Fibroblast of mammary gland (primary cell): ENCODE measurements at places on chromosomes 5 and 9.
A peak's percentile ranks its signal among the peaks of the same experiment; 100 is the strongest.

GRCh38 chr5:82100303-82101077 lies 128.7 kb downstream of the ATG10 start:
- DNase-seq, result peak; percentile 28

DNA sequence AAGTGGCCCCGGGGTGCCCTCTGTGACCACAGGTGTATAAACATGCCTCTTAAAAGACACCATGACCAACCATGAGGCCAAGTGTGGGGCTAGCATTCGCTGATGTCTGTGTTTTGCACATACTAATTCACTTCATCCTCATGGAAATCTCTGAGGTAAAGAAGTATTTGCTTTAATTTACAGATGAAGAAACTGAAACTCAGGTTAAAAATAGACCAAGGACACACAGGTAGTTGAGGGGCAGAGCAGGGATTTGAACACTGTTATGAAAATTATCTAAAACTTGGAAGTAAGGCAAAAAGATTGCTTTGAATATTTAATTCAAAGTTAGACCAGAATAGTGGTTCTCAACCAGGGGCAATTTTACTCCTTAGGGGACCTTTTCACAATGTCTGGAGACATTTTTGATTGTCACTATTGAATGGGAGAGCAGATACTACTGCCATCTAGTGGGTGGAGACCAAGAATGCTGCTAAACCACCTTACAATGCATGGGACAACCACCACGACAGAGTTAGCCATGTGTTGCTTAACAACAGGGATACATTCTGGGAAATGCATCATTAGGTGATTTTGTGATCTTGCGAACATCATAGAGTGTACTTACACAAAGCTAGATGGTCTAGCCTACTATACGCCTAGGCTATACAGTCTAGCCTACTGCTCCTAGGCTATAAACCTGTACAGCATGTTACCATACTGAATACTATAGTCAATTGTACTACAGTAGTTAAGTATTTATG lies 8.0 kb upstream of the FXN start:
- DNase-seq, result peak; percentile 54

GRCh38 chr5:151223447-151224264 lies at the start of gene CCDC69:
Gene CCDC69 (minus strand): TSS chr5:151224092. CDS start chr5:151223970, 122 bp downstream.
- peak; percentile 47 for DNase-seq

DNA sequence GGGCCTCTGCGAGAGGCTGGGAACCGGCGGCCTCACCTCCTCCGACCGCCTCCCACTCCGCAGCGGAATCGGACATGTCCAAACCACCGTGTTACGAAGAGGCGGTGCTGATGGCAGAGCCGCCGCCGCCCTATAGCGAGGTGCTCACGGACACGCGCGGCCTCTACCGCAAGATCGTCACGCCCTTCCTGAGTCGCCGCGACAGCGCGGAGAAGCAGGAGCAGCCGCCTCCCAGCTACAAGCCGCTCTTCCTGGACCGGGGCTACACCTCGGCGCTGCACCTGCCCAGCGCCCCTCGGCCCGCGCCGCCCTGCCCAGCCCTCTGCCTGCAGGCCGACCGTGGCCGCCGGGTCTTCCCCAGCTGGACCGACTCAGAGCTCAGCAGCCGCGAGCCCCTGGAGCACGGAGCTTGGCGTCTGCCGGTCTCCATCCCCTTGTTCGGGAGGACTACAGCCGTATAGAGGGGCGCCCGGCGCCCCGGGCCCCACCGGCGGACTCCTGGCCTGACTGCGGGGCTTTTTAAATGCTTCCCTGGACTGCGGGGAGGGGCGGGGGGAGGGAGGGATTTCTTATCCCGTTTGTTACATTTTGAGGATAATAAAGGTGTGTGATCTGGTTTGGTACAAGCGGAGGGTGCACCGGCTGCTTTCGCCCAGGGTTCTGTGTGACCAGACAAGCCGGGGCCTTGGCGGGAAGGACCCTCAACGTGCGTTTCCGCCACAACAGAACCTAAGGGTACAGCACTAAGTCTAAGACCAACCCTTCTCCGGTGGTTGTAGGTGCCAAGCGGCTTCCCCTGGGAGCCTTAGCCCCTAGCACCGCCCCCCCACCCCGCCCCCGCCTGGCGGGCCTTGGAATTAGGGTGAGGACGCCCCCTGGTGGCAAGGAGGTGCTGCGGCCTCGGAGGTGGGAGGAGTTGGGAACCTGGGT lies 9.3 kb downstream of the PRR7 start:
- DNase-seq, result peak; percentile 87

DNA sequence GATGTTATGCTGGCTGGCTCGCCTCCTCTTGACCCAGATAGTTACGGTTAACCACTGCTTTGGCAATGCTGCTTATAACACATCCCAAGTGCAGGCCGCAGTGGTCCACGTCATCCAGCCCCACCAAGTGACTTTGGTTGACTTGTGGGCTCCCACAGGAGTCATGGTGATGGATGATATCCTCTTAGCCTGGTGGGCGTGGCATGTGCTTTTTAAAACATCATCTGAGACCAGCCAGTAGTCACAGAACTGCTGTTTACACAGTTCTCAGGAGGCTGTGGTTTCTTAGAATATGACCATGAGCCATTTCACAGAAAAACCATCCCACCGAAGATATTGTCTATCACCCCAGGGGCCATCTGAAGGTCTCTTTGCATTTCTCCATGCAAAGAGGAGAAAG lies 216.9 kb downstream of the SH3GL2 start:
- peak; percentile 40 for DNase-seq

- no peak for DNase-seq
Measured at GRCh38 chr5:104845541-104845940, 1283.0 kb upstream of the NUDT12 start.

DNA sequence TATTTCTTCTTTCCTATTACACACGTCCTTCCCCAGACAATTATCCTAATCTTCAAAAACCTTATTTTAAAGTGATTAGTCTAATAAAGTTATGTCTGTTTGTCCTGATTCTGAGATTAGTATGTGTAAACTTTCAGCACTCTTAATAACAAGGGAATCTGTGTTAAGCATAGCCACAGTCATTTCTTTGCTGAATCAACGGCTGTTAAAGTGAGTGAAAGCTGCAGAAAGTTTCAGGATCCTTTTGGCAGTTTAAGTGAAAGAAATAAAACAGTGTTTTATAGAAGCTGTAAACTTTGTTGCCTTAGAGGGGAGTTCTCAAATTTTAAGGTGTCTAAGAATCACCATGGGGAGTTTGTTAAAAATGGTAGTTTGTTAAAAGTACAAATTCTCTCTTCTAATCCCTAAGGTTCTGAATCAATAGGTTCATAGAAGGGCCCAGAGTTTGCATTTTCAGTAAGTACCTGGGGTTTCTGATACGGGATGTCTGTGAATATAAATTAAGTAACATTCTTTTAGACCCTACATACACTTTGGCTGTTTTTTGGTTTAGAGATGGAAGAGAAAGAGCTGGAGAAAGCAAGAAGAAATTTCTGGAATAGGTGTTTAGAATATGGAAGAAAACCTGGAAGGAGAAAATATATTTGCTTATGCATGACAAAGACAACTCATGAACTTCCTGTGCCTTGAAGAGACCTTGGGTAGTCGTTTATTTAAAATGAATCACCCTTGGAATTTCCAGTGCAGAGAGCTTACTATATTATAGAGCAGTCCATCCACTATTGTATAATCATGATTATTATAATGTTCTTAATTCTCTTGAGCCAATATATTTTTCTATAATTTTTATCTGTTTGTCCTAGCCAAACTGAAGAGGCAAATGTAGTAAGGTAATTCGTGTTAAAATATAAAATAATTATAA lies 45.7 kb downstream of the SCAMP1 start:
- peak; percentile 57 for DNase-seq

GRCh38 chr5:143245929-143246561 lies 157.4 kb downstream of the NR3C1 start:
- DNase-seq, result peak; percentile 95

DNA sequence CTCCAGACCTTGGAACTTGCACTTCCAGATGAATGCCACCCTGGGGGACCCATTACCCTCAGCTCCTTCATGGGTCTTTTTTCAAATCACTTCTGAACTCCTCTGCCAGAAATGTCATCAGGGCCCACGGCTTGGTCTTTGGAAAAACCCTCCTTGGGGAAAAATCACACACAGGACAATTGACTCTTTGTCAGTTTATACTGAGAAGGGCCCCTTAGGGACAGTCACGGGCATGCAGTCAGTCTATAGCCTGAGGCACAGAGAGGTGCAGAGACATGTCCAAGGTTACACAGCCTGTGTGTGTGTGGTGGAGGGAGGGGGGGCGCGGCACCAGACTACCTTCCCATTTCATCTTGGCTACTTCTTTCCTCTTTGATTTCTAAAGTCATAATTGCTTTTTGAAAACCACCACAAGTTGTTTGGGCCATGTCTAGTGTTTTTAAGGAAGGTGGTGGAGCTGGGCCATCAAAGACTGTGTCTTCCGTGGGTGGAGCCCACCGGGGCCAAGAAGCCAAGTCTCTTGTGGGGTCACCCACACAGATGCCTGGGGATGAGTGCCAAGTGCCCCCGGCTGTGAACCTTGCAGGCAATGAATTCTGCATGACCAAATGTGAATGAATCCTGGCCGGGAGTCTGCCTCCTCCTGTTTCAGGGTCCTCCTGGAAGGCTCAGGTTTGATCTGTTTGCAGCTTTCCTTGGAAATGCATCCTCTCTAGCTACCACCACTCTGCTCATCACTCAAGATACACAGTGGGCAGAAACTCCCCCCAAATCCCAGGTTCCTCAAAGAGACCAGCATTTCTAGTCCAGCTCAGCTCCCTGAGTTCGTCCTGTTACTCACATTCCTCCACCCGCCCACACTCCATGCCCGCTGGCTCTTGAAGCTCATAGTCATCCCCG lies 200.1 kb upstream of the TBC1D2 start:
- DNase-seq, result peak; percentile 71

GRCh38 chr5:42518595-42519221 lies 95.5 kb downstream of the GHR start:
- peak; percentile 69 for DNase-seq

DNA sequence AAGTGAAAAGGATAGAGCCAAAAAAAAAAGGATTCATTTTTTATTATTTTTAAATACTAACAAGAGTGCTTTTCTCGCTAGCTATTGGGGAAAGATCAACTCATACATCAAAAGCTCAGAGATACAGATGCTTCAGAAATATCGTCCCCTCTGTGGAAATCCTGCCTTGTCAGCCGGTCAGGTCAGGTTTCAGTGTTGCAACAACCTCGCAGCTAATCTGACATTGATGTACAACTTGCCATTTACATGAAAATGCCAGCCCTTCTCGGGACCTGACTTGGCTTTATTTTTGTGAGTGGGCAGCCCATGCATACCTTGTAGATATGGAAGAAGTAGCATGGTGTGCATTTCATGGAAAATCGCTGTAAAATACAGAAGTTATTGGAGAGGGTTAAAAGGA lies 358.8 kb upstream of the ADAMTS16 start:
- no peak for DNase-seq

DNA sequence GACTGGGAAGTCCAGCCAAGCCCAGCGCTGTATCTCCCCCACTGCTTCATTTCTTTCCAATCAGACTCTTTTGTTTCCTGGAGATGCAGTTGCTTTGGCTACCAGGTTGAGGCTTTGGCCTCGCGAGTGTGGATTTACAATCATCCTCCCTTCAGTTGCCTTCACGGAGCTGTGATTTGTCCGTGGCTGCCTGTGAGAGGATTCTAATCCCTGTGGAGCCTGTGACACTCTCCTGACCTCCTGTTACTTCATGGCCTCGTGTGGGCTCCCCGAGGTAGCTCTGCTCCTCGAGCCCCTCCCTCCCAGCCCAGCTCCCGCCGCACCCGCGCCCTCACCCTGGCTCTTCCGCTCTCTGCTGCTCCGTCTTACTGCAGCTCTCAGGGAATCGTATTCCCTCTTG lies 107.2 kb upstream of the STC2 start:
- DNase-seq, result no peak

DNA sequence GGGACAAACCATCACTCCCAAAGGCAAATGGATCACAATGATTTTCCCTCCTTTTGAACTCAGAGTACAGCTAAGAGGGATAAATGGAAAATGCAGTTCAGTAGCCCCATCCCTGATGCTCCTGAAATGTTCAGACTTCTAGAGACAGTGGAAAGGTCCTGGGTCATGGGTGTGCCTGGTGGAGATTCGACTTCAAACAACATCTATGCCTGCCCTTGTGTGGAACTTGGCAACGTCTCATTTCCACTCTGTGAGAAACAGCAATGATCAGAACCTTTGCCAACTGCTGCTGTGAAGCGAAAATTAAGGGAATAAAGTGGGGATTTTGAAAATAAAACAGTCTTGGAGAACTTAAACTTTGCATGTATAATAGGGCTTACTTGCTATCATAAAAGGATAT lies 778.1 kb downstream of the SEMA5A start:
- no peak for DNase-seq

DNA sequence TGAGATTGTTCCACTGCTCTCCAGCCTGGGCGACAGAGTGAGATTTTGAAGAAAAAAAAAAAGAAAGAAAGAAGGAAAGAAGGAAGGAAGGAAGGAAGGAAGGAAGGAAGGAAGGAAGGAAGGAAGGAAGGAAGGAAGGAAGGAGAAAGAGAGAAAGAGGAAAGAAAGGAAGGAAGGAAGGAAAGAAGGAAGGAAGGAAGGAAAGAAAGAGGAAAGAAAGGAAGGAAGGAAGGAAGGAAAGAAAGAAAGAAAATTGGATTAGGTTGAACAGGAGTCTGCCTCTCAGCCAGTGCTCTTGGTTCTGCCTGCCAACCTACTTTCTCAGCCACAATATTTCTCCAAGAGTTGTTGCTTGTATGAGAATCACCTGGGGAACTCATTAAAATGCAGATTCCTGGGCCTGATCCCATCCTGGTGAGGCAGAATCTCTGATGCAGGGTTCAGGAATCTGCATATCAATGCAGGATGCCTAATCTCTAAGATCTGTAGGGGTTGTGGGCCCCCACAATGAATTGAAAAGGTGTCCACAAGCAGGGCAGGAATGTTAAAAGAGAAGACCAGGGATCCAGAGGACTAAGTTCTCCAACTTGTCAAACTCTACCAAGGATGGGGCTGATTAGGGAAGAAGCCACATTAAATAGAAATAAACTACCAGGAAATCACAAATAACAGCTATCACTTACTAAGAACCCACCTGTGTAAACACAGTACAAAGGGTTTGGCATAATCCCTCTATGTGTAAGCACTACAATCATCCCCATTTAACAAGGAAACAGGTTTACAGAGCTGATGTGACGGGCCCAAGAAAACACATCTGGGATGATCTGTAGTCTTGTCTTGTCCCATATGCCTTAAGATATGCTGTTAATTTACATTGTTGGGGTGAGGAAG lies 23.4 kb upstream of the GALNT10 start:
- DNase-seq, result no peak

DNA sequence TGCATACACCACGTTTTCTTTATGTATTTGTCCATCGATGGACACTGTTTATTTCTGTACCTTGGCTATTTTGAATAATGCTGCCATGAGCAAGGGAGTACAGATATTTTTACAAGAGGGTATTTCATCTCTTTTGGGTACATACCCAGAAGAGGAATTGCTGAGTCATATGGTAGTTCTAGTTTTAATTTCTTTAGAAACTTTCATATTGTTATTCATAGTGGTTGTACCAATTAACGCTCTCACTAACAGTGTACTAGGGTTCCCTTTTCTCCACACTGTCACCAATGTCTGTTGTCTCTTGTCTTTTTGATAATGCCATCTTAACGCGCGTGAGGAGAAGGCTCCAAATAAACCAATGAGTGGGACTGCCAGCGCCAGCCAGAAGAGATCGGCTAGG lies 257.6 kb upstream of the EDIL3 start:
- DNase-seq, result no peak

GRCh38 chr5:94043311-94043710 lies 301.9 kb upstream of the POU5F2 start:
- no peak for DNase-seq
